DMS153 (cell line): ENCODE measurements at places on chromosomes 6 and 20.

DNA sequence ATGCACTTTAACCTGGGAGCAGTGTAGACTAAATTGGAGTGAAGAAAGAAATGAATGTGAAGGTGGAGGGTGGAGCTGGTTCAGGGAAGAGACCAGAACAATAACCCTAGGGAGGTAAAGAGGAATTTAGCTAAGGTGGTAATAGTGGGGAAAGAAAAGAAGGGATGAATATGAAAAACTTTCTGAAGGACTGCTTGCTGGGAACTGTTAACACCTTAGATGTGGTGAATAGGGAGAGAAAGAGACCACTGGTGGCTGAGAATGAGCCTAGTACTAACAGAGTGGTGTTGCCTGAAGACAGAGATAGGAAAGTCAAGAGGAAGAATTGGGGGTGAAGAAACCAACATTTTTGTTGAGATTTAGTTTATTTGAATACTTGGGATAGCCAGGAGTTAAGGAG, 78.4 kb upstream of the HS3ST5 start:
- no peak for DNase-seq

DNA sequence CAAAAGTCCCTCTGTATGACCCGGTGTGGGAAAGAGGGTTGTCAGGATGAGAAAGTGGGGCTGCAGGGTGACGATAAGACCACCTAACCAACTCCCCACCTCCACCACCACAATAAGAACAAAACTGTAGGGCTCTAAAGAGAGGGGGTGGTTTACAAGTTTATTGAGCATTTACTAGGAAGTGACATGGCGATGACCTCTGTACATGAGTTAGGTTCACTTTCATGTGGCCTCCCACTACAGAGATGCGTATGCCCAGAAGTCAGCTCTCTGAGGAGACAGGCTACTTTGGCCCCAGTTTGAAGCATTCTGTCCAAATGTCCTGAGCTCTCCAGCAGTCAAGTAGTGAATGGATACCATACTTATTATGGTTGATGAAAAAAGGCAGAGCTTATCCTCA, 28.7 kb upstream of the PI16 start:
- DNase-seq, result no peak

DNA sequence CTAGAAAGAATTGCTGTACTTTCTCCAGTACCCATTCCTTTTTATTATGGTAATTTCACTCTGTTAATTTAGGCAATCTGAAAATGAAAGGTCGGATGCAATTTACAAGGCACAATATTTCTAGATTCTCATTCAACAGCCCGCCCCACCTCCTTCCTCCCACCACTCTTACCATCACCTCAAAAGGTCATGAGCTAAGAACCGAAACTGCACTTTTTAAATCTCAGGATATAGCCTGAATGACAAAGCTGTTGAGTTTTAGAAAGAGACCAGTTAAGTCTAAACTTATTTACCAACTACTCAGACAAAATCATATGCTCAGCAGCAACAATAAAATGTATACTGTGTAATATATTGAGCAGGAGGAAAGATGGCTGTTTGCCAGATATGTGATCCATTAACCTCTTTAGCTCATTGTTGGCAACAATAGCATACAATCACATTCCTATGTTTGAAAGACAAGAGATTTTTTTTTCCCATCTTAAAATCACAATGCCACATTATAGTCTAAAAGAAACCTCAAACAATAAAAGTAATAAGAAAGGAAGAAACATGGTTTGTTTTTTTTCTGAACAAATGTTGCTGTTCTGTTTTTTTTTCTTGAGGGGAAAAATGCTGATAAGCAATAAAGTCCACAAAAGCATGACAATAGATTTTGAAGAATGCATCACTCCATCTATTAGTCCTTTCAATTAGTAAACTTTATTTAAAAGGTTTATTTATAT, 1.6 kb upstream of the HS3ST5 start:
- no peak for DNase-seq

- DNase-seq, result no peak
Measured at GRCh38 chr6:143038833-143039232, 21.9 kb upstream of the AIG1 start.

DNA sequence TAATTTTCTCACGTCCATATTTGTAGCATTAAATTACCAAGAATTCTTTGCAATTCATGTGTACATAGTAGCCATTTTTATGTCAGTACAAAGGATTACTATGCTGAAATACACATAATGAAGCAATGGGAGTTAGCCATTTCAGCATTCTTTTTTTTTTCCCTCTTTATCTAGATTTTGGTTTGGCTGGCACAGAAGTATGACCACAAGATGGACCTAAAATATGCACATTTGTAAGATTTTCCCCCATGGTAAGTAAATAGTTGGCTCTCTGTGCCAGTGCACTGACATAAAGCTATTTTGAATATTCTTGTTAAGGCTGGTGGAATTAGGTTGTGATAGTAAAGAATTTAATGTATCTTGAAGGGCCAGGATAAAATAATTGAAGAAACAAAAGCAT, 486.1 kb upstream of the BTBD3 start:
- no peak for DNase-seq

DNA sequence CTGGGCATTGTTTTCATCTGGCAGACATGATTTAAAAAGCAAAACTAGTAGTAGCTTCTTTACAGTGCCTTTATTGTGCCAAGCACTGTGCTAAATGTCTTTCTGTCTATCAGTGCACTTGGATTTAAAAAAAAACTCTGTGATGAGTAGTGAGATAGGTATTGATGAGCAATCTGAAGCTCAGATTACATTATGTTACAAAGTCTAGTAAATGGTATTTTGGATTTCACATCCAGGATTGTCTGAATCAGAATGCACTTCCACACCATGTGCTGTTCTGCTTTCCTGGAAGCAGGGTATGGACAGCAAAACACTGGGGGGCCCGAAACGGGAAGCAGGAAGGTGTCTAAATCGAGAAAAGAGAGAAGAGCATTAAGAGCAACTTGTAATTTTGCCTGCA, 103.4 kb upstream of the CCN2 start:
- no peak for DNase-seq

DNA sequence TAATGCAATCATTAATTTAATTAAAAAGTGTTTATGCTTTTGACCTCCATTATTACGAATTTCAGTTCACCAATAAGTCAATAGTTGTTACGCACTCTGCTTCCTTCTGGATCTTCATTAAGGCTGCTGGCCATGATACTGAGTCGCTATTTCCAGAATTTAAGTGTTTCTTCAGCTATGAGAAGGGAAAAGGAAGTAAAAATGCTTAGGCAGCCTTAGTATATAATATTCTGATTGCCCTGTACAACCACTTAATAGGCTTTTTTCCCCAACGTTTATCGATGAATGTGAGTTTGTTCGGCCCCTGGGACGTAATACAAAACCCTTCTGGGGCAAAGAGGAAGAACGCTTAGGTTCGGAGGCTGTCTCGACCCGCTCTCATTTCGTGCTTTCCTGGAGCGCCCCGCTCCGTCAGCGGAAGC, 644 bp downstream of the OARD1 start:
- peak; percentile 69 for DNase-seq

GRCh38 chr6:157650801-157651200, 172.2 kb upstream of the SNX9 start:
- no peak for DNase-seq

GRCh38 chr20:50286174-50286511, 95.5 kb downstream of the CEBPB start:
- DNase-seq, result no peak

DNA sequence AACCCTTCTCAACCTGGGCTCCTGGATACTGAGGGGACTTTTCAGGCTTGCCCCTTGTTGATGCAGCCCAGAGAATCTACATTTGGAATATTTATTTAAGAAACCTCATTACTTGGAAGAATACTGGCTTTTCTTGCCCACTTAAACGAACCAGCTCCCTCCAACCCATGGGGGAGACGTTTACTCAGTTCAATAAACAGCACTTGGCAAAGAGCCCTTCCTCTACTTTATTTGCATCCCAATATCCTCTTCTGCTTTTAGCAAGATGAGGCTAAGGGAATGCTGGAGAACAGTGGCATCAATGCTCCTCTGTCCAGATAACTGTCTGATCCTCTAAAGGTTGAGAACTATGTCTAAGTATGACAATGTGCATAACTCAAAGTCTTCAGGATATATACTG, 22.2 kb downstream of the PTPRK start:
- DNase-seq, result no peak

- no peak for DNase-seq
Measured at GRCh38 chr6:16716321-16716858, 44.9 kb downstream of the ATXN1 start.

DNA sequence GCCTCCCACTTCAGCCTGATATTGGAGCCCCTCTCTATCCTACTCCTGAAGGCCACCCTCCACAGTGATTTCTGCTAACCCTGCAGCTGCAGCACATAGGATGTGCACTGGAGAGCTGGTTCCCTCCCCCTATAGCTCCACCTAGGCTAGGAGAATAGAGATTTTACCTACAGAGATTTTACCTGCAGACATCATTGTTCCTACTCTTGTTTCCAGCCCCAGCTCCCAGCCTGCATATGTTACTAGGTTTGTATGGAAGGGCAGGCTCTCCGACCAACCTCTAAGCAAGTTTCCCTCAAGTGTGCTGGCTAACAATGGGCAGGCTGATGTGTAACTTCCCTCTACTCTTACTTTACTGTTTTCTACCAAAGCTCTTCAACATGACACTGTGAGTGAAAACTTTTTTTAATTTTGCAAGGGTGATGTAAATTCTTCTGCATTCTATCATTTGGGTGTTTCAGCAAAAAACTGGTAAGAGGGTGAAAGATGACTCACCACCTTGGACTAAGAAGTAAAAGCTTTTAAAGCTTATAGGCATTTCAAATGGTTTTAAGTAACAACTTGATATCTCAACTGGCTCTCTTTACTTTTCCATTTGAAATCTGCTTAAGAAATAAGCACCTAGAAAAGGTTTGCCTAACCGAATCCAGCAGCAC, 106.8 kb downstream of the CDK19 start:
- no peak for DNase-seq

DNA sequence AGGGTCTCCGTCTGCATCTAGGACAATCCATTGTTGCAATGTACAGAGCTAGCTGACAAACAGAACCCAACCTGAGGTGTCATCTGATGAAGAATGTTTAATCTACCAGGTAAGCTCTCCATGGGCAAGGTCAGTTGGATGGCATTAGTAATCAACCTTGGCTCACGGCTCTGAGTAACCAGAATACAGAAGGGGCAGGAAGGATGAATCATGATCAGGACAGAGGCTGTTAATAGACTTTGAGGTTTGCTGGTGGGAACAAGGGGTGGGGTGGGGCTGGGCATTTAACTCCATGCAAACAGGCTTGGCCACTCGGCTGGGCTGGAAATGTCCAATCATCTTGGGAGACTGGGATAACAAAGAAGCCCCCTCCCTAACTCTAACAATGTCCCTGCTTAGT, 77.1 kb upstream of the MRPS10 start:
- no peak for DNase-seq

DNA sequence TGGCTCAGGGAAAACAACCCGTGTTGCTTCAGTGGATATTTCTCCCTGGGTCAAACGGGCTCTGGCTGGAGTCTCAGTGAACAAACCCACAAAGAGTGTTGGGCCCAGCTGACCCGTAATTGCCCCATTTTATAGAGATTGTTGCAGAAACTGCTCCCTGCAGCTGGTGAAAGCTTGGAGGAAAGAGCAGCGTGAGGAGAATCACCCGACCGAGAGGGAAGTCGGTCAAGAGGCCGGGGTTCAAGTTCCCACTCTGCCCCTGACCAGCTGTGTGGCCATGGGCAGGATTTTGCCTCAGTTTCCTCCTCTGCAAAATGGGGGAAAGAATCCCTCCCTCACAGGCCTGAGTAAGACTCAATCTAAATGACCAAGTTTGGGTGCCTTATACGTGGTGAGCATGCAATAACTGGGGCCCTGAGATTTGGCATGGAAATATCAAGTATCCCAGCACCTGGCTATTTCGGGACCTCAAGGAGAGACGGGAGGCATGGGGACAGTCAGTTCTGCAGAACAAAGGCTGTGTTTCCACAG, 1.7 kb upstream of the TGM2 start:
- no peak for DNase-seq

GRCh38 chr6:107409942-107410341, 49.4 kb downstream of the PDSS2 start:
- no peak for DNase-seq

DNA sequence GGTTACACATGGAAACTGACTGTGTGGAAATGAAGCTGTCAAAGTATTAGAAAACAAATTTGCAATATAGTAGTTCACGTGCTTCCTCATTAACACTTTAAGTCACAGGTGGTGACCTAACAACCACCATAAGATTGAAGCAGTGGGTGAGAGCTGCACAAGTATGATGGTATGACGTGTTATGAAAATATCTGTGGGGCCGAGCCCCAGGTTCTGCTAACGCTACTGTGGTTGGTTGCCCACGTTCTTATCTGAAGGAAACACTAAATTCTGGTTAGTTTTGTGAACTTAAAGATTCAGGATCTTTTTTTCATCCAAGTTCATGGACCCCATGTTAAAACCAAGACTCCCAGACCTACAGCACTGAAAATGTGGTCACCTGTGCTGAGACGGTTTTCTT, 243.0 kb upstream of the RIN2 start:
- DNase-seq, result no peak
